ENCODE measurements at places on chromosomes 5 and 9. TPM values are rescaled to one million over a fixed set of nuclear protein-coding genes. Genes with fewer than 3 reads are reported as not detected.

The OR1K1 gene
- polyA plus RNA-seq = not detected

The NUTM2G gene
- polyA plus RNA-seq = not detected

The SPAAR gene
- polyA plus RNA-seq = 0.31 TPM

The RAPGEF1 gene
- 17.1 TPM for polyA plus RNA-seq

The VDAC1 gene
- 49.5 TPM for polyA plus RNA-seq

The PCDHB14 gene
- 2.9 TPM for polyA plus RNA-seq

The DDX4 gene
- 0.11 TPM for polyA plus RNA-seq

The IFNB1 gene
- polyA plus RNA-seq = not detected

The FOXI1 gene
- 0.49 TPM for polyA plus RNA-seq

The PHF24 gene
- polyA plus RNA-seq = 0.05 TPM

The FABP6 gene
- not detected for polyA plus RNA-seq

The NR5A1 gene
- polyA plus RNA-seq = 0.05 TPM

The TLR4 gene
- polyA plus RNA-seq = 0.87 TPM

The INSL4 gene
- not detected for polyA plus RNA-seq

The FOXD4L3 gene
- polyA plus RNA-seq = 0.05 TPM

The NNT gene
- 6.1 TPM for polyA plus RNA-seq

The DIPK1B gene
- polyA plus RNA-seq = 32.3 TPM

The FUT7 gene
- not detected for polyA plus RNA-seq

The PTGDS gene
- 35.0 TPM for polyA plus RNA-seq

The INIP gene
- 5.2 TPM for polyA plus RNA-seq

The IFNE gene
- not detected for polyA plus RNA-seq

The PCDHAC2 gene
- 0.73 TPM for polyA plus RNA-seq

The IER5L gene
- 6.1 TPM for polyA plus RNA-seq

The PRUNE2 gene
- polyA plus RNA-seq = 3.6 TPM

The LMAN2 gene
- polyA plus RNA-seq = 110 TPM

The WDR38 gene
- polyA plus RNA-seq = not detected

The PCSK1 gene
- polyA plus RNA-seq = 3.8 TPM

The PNPLA7 gene
- 62.8 TPM for polyA plus RNA-seq

The ECM2 gene
- 0.76 TPM for polyA plus RNA-seq

The BNIP1 gene
- polyA plus RNA-seq = 15.3 TPM

The GLRA1 gene
- 0.08 TPM for polyA plus RNA-seq

The SPINK7 gene
- polyA plus RNA-seq = not detected
